ENCODE measurements at places on chromosomes 1 and 21.

- peaks cover 27% of the 10 kb centered on the region for H3K27me3 ChIP-seq
- peaks cover 17% of the 10 kb centered on the region for H3K4me1 ChIP-seq
- no peak overlapping the region for H3K27ac ChIP-seq
- no peak overlapping the region for H3K4me3 ChIP-seq
- H3K36me3 ChIP-seq: no peaks in the 10 kb centered on the region
These were observed 3.9 kb upstream of the MMEL1 start for GRCh38 chr1:2636733-2637132.

GRCh38 chr21:30710499-30710898, 8.1 kb downstream of the KRTAP21-3 start:
- no peaks in the 10 kb centered on the region for H3K27me3 ChIP-seq
- H3K4me3 ChIP-seq: no peak overlapping the region
- H3K4me1 ChIP-seq: no peaks in the 10 kb centered on the region
- no peaks in the 10 kb centered on the region for H3K36me3 ChIP-seq

- no peaks in the 10 kb centered on the region for H3K27me3 ChIP-seq
- peak overlapping the region; percentile 82 for H3K4me3 ChIP-seq
- peak overlapping the region; percentile 99 for H3K27ac ChIP-seq
- H3K36me3 ChIP-seq: no peaks in the 10 kb centered on the region
- H3K4me1 ChIP-seq: peaks cover 32% of the 10 kb centered on the region
- DNase-seq: peak; percentile 90
These were observed 773 bp downstream of the IFNGR2 start for GRCh38 chr21:33403786-33404585.

DNA sequence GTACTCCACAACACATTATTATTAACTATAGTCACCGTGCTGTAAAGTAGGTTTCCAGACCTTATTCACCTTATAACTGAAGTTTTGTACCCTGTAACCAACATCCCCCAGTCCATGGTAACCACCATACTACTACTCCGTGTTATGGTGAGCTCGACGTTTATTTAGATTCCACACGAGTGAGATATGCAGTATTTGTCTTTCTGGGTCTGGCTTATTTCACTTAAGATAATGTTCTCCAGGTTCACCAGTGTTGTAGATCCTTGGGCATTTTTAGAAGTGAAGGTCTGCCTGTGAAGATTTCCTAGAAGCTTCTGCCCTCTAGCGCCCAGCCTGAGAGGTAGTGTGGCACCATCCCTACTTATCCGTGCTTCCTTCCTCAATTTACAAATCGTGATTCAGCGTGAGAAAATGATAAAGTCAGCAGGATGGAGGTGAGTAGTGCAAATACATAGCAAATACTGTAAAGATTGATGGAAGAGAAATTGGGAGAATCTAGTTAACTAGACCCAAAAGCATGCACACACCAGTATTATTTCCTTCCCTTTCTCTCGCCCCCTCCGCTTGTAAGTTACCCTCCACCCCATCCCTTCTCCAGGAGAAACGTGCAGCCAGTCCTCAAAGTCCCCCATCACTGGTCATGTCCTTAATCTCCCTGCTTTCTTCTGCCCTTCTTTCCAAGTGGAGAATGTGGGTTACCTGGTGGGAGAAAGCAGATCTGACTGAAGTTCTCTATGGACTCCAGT, 36.0 kb upstream of the DISC1 start:
- H3K27ac ChIP-seq: no peak overlapping the region
- H3K4me3 ChIP-seq: no peak overlapping the region
- H3K4me1 ChIP-seq: peaks cover 10% of the 10 kb centered on the region
- no peak for DNase-seq
- H3K27me3 ChIP-seq: no peaks in the 10 kb centered on the region

GRCh38 chr21:30271156-30271555, 11.6 kb downstream of the KRTAP24-1 start:
- no peaks in the 10 kb centered on the region for H3K36me3 ChIP-seq
- H3K27ac ChIP-seq: no peak overlapping the region
- no peak overlapping the region for H3K4me3 ChIP-seq

- H3K4me1 ChIP-seq: peaks cover 36% of the 10 kb centered on the region
- peak; percentile 67 for DNase-seq
- H3K27me3 ChIP-seq: no peaks in the 10 kb centered on the region
- no peak overlapping the region for H3K4me3 ChIP-seq
These were observed 7.9 kb downstream of the TMEM201 start for GRCh38 chr1:9596415-9597123.

DNA sequence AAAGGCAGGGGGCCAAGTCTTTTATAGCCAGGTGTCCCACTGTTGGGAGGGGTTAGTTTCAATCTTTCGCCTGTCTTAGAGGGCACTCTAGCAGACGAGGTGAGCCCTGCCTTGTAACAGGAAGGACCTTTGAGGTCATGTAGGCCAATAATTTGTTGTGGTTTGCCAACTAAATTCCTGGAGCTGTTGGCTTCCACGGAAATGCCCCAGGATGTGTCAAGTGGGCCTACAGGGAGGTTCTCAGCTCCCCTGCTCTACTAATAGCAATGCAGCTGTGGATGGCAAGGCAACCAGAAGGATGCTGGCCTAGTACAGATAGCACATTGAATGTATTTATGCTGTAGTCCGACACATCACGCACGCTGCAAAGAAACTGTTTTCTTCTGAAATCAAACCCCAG, 22.3 kb upstream of the CASQ2 start:
- no peak overlapping the region for H3K27ac ChIP-seq
- H3K27me3 ChIP-seq: peaks cover 2% of the 10 kb centered on the region
- no peak overlapping the region for H3K4me3 ChIP-seq
- no peaks in the 10 kb centered on the region for H3K4me1 ChIP-seq
- no peaks in the 10 kb centered on the region for H3K36me3 ChIP-seq

- no peak for DNase-seq
- H3K4me1 ChIP-seq: no peaks in the 10 kb centered on the region
- H3K36me3 ChIP-seq: no peaks in the 10 kb centered on the region
- no peak overlapping the region for H3K4me3 ChIP-seq
- H3K27ac ChIP-seq: no peak overlapping the region
These were observed 79.5 kb downstream of the DISC1 start for GRCh38 chr1:231705806-231706760.

DNA sequence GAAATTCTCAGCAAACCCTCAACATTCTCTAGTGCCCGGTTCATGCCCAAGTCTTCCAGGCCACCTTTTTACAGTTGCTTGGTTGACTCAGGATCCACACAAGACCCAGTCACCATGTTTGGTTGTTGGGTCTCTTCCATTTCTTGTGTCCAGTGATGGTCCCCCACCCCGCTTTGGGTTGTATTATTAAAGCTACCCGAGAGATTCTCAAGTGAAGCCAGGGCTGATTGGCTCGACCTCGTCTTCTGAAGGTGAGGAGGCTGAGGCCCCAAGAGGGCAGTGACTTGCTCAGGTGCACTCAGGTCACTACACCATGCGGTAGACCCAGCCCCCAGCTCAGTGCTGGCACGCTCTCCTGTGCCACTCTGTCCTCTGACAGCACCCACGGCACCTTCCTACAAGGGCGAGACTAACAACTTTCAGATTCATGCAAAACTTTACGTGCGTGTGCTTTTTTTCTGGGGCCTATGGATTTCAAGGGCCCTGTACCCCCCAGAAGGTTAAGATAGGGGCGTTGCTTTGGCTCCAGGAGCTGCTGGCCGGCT, 50.3 kb downstream of the CAPN9 start:
- no peaks in the 10 kb centered on the region for H3K4me1 ChIP-seq
- H3K36me3 ChIP-seq: no peaks in the 10 kb centered on the region
- no peak overlapping the region for H3K27ac ChIP-seq
- H3K4me3 ChIP-seq: no peak overlapping the region

DNA sequence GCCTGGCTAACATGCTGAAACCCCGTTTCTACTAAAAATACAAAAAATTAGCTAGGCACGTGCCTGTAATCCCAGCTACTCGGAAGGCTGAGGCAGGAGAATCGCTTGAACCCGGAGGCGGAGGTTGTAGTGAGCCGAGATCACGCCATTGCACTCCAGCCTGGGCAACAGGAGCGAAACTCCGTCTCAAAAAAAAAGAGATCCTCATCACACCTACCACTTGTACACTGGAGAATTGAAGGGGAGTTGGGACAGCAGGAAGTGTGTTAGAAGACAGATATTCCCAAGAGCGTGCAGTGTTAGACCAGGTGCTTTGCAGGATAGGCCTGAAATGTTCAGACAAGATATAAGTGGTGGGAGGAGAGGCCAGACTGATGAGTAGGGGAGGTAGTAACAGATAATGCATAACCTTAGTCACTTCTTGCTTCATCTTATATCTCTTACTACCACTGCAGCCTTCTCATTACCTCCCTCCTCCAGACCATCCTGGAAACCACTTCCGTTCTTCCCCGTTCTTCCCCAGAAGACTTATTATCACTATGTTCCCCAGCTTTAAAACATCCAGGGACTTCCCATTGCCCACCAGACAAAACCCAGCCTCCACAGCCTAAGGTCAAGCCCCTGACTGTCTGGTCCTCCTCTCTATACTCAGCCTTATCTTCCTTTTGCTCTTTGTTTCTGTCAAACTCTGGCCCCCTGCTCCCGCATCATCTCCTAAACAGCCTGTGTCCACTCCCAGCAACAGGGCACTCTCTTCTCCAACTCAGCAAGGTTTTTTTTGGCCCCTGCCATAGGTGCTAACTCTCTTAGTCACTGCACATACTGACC, 21.3 kb downstream of the FAM20B start:
- H3K27me3 ChIP-seq: no peaks in the 10 kb centered on the region
- peaks cover 3% of the 10 kb centered on the region for H3K4me1 ChIP-seq
- no peak overlapping the region for H3K27ac ChIP-seq
- H3K36me3 ChIP-seq: no peaks in the 10 kb centered on the region
- no peak for DNase-seq
- no peak overlapping the region for H3K4me3 ChIP-seq

GRCh38 chr1:241736387-241736786, 84.3 kb downstream of the WDR64 start:
- no peaks in the 10 kb centered on the region for H3K4me1 ChIP-seq
- no peaks in the 10 kb centered on the region for H3K27me3 ChIP-seq
- DNase-seq: no peak
- no peaks in the 10 kb centered on the region for H3K36me3 ChIP-seq

- H3K27me3 ChIP-seq: no peaks in the 10 kb centered on the region
- no peak overlapping the region for H3K27ac ChIP-seq
- no peaks in the 10 kb centered on the region for H3K4me1 ChIP-seq
- DNase-seq: no peak
These were observed 84.3 kb downstream of the COL11A1 start for GRCh38 chr1:103024051-103024450.

DNA sequence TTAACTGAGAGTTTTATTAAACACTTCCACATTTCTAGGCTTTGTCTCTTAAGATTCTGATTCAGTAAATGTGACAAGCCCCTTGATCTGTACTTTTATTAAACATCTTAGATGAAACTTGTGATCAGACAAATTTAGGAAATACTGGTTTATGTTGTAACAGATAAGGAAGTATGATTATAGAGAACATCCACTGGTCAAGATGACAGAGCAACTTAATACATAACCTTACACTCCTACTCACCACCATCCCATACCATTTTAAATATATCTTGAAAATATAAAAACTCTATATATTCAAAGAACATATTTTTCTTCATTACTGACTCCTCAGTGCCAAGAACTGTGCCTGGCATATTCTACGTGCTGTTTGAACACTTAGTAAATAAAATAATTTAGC, 217.5 kb downstream of the LRRC40 start:
- H3K27ac ChIP-seq: no peak overlapping the region
- H3K4me3 ChIP-seq: no peak overlapping the region
- no peak for DNase-seq
- no peaks in the 10 kb centered on the region for H3K27me3 ChIP-seq
- no peaks in the 10 kb centered on the region for H3K36me3 ChIP-seq
- no peaks in the 10 kb centered on the region for H3K4me1 ChIP-seq

DNA sequence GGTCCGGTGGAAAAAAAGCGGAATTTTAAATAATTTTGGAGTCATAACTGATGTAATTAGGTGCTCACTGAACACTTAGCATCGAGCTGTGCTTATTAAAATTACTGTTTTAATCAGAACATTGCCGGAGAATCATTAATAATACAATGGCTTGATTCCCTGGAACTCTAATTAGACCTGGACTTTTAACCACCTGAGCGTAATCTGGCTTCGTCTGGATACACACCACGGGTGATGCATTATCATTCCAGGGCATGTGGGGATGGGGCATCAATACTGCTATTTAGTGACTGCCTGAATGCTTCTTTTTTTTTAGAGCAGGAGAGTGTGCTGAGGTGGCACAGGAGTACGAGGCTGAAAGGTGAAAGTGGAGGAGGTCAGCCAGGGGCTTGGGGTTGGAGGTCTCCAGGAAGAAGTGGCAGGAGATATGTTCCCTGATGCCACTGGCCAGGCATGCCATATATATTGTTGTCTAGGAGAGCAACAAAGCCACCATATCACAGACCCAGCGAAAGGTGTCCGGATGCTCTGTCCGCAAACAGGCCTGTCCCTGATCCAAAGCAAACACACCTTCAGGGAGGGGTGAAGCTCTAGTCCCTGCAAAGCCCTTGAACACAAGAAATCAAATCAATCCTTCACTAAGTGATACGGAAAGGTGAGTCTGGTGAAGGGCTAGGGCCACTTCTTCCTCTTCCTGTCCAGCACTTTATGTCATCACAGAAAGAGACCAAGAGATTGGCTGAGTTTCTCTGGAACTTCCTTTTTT, 125.2 kb downstream of the PLXNA2 start:
- no peak overlapping the region for H3K4me3 ChIP-seq
- no peaks in the 10 kb centered on the region for H3K4me1 ChIP-seq
- no peak for DNase-seq
- no peak overlapping the region for H3K27ac ChIP-seq

DNA sequence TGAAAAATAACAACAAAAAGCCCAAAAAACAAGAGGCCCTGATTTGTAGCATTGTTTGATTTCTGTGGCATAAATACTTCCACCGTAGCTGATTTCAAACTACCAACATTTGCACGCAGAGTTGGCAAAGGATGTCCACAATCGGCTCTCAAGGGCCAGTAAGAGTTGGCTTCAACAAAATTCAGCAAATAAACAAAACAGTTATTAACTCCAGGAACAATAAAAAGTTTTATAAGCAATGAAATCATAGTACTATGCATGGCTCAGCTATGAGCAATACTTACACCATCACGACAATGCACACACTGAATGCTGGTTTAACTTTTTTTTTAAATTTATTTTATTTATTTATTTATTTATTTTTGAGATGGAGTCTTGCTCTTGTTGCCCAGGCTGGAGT, 8.7 kb upstream of the COX20 start:
- DNase-seq: no peak
- H3K36me3 ChIP-seq: no peaks in the 10 kb centered on the region
- H3K4me3 ChIP-seq: no peak overlapping the region
- no peak overlapping the region for H3K27ac ChIP-seq
- H3K27me3 ChIP-seq: no peaks in the 10 kb centered on the region
- no peaks in the 10 kb centered on the region for H3K4me1 ChIP-seq

- H3K36me3 ChIP-seq: no peaks in the 10 kb centered on the region
- no peaks in the 10 kb centered on the region for H3K27me3 ChIP-seq
- peaks cover 27% of the 10 kb centered on the region for H3K4me1 ChIP-seq
These were observed 33.7 kb downstream of the CTTNBP2NL start for GRCh38 chr1:112429749-112430148.
